ENCODE measurements at places on chromosomes 2 and 18.

DNA sequence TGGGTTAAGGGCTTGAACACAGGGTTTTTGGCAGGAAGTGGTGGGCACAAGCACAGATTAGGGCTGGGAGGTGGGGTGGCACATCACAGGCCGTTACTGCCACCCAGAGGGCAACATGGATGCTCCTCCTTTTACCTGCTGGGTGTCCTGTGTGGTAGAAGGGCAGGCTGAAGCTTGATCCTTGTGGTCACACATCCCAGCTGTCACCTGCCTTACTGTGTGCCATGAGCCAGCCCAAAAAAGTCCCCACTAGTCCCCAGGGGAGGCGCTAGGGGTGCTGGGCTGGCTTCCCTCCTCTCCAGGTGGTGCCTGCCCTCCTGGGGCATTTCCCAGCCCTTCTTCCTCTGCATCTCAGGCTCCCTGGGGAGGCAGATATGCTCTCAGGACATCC lies 50.5 kb upstream of the ALPP start:
- H3K36me3 ChIP-seq: no peaks in the 10 kb centered on the region
- H3K4me3 ChIP-seq: no peak overlapping the region
- H3K4me1 ChIP-seq: peaks cover 3% of the 10 kb centered on the region
- no peak for DNase-seq
- H3K27me3 ChIP-seq: no peaks in the 10 kb centered on the region

DNA sequence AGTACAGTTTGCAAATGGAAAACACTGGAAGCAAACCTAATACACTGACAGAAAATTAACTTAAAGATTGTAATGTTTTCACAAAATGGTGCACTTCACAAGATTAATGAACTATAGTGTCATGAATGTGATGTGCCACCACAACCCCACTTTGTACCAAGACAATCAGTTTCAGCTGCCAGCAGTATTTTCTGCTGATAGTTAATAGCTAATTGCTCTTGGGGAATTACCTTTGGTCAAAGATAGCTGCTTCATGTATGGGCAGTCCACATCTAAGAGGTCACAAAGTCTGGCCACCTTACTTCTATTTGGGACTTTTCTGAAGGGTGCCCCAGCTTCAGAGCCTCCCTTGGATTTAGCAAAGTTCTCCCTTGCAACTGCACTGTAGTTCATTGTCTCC lies 254.0 kb downstream of the CALCRL start:
- H3K27ac ChIP-seq: no peak overlapping the region
- no peaks in the 10 kb centered on the region for H3K36me3 ChIP-seq
- DNase-seq: no peak
- no peak overlapping the region for H3K4me3 ChIP-seq

DNA sequence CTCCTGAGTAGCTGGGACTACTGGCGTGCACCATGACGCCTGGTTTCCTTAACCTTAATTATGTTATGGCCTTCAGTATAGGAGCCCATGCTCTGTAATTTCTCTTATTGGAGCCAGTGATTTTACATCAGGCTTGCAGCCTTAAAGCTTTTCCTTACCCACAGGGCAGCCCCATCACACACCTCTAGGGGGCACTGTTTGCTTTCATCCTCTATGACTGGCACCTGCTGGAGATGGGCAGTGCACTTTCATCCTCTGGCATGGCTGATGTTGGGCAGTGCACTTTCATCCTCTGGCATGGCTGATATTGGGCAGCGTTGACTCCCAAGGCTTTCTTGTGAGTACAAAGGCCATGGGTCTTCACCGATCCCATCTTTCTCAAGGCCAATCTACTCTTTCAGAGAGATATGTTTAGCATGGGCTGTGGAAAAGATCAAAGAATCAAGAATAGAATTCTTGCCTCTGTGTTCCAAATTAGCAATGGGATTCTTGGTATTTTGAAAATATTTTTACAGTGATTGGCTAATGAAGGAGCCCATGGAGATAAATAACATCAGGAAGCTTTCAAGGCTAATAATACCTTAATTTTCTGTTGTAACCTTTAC lies 80.7 kb upstream of the MEX3C start:
- DNase-seq: no peak
- H3K4me1 ChIP-seq: peaks cover 6% of the 10 kb centered on the region
- no peaks in the 10 kb centered on the region for H3K27me3 ChIP-seq
- H3K27ac ChIP-seq: no peak overlapping the region

GRCh38 chr2:121254748-121255147 lies 30.3 kb downstream of the TFCP2L1 start:
- peaks cover 3% of the 10 kb centered on the region for H3K4me1 ChIP-seq
- H3K27me3 ChIP-seq: no peaks in the 10 kb centered on the region
- H3K36me3 ChIP-seq: peaks cover 5% of the 10 kb centered on the region
- H3K4me3 ChIP-seq: no peak overlapping the region

- H3K27ac ChIP-seq: no peak overlapping the region
- no peaks in the 10 kb centered on the region for H3K36me3 ChIP-seq
- H3K27me3 ChIP-seq: no peaks in the 10 kb centered on the region
- no peak overlapping the region for H3K4me3 ChIP-seq
These were observed 416.6 kb downstream of the PLCL1 start for GRCh38 chr2:198220763-198221610.

- no peak overlapping the region for H3K27ac ChIP-seq
- no peaks in the 10 kb centered on the region for H3K27me3 ChIP-seq
- no peak for DNase-seq
- no peaks in the 10 kb centered on the region for H3K36me3 ChIP-seq
- no peak overlapping the region for H3K4me3 ChIP-seq
- no peaks in the 10 kb centered on the region for H3K4me1 ChIP-seq
These were observed 142.4 kb downstream of the NEDD4L start for GRCh38 chr18:58186258-58186948.

DNA sequence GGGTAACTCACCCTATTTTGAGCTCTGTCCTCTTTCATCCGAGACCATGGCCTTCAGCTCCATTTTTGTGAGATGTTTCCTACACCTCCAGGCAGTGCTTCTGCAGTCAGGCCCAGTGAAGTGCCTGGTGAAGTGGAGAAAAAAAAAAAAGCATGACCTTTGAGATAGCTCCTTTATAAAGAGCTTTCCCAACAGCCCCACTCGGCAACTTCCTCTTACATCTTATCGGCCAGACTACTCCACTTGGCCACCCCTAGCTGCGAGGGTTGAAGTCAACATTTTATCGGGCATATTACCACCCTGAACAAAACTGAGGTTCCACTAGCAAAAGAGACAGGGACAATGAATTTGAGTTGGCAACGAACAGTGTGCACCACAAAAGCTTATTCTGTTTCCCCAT lies 124.8 kb upstream of the RNF152 start:
- H3K36me3 ChIP-seq: no peaks in the 10 kb centered on the region
- no peak overlapping the region for H3K27ac ChIP-seq
- peaks cover 5% of the 10 kb centered on the region for H3K27me3 ChIP-seq
- no peak overlapping the region for H3K4me3 ChIP-seq
- no peak for DNase-seq

Measured in memory B cell (primary cell).